ENCODE measurements at places on chromosomes 2 and 18.

GRCh38 chr2:179311101-179311500, 46.5 kb upstream of the SESTD1 start:
- DNase-seq = no peak

GRCh38 chr2:17355608-17356329, 162.5 kb downstream of the RAD51AP2 start:
- no peak for DNase-seq

DNA sequence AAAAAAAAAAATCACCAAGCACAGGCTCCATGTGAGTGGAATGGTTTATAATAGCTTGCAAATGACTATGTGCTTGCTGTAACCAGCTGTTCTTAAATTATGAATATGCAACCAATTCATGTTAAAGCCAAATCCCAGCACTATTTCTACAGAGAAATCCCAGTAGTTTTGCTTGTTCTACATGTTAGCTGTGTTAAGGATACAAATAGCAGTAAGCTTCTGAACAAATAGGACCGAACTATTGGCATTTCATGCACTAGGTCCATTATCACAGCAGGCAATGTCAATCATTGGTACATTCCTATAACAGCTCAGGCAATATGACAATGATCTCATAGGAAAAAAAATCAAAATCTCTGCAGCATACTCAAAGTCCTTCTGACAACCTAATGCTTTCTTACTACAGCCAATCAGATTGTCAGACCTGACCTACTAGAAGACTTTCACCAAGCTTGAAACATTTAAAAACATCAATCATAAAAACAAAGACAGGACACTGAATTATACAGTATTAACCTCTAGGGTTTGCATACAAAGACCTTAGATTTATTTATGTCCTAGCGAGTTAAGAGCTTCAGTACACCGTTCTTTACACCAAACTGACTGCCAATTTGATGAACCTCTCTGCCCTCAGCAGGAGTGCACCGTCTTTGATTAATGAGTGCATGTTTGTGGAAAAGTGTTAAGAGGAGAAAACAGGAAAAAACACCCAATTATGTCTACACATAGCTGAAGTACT, 6.4 kb downstream of the BAZ2B start:
- DNase-seq = no peak

- DNase-seq = no peak
Observed at GRCh38 chr2:113342650-113343049, 63.9 kb upstream of the PAX8 start.

GRCh38 chr2:25385910-25386309, 44.2 kb upstream of the DNMT3A start:
- DNase-seq = no peak

GRCh38 chr2:102619414-102620319, at the start of gene SLC9A2:
SLC9A2 (plus strand) TSS chr2:102619553; CDS start chr2:102619849, 296 bp downstream.
- DNase-seq = no peak

- DNase-seq = peak; percentile 22
Observed at GRCh38 chr2:60794271-60794863, 38.3 kb downstream of the PAPOLG start.
